ENCODE measurements at places on chromosomes 6 and 20. TPM values are rescaled to one million over a fixed set of nuclear protein-coding genes. Genes with fewer than 3 reads are reported as not detected.

The FAXC gene
- total RNA-seq: 0.26 TPM

The CCN6 gene
- not detected for total RNA-seq

The MLIP gene
- total RNA-seq: 0.32 TPM

The DDX43 gene
- total RNA-seq: 0.32 TPM

The TFAP2D gene
- total RNA-seq: not detected

The SLC12A5 gene
- under 0.01 TPM for total RNA-seq

The PACSIN1 gene
- not detected for total RNA-seq

The MYL9 gene
- 7.0 TPM for total RNA-seq

The BMP5 gene
- 0.16 TPM for total RNA-seq

The AVP gene
- total RNA-seq: not detected

The HLA-DRB1 gene
- total RNA-seq: not detected

The WFDC12 gene
- not detected for total RNA-seq

The SPTLC3 gene
- total RNA-seq: 4.6 TPM

The EYS gene
- total RNA-seq: not detected

The XKR7 gene
- total RNA-seq: not detected

The SAMD5 gene
- 0.26 TPM for total RNA-seq

The CD24 gene
- total RNA-seq: 1.1 TPM

The RIPOR2 gene
- total RNA-seq: 0.34 TPM

The MYLK4 gene
- total RNA-seq: 0.52 TPM

The RPRD1B gene
- total RNA-seq: 13.6 TPM

The SLC17A2 gene
- not detected for total RNA-seq

The DEF6 gene
- total RNA-seq: 4.4 TPM

The ADGB gene
- total RNA-seq: not detected

The GABRR1 gene
- not detected for total RNA-seq

The MC3R gene
- not detected for total RNA-seq

The GFRA4 gene
- total RNA-seq: not detected

The KCNQ5 gene
- total RNA-seq: 0.34 TPM

The LY86 gene
- not detected for total RNA-seq

The DLK2 gene
- 0.63 TPM for total RNA-seq

The TSPO2 gene
- not detected for total RNA-seq

The CLIC5 gene
- total RNA-seq: not detected

The CYP39A1 gene
- total RNA-seq: 2.2 TPM

The RPP40 gene
- total RNA-seq: 10.1 TPM

The QRSL1 gene
- total RNA-seq: 7.3 TPM

The C6orf15 gene
- total RNA-seq: not detected

The HLA-C gene
- total RNA-seq: 189 TPM

The CTAGE9 gene
- total RNA-seq: not detected

The PPP1R16B gene
- total RNA-seq: under 0.01 TPM

The NR2E1 gene
- total RNA-seq: not detected

The SLPI gene
- total RNA-seq: 2.8 TPM

The C2 gene
- 2.0 TPM for total RNA-seq

Measured in bronchial smooth muscle cell (primary cell).